GM13976 (cell line): ENCODE measurements at places on chromosomes 11 and 22.

DNA sequence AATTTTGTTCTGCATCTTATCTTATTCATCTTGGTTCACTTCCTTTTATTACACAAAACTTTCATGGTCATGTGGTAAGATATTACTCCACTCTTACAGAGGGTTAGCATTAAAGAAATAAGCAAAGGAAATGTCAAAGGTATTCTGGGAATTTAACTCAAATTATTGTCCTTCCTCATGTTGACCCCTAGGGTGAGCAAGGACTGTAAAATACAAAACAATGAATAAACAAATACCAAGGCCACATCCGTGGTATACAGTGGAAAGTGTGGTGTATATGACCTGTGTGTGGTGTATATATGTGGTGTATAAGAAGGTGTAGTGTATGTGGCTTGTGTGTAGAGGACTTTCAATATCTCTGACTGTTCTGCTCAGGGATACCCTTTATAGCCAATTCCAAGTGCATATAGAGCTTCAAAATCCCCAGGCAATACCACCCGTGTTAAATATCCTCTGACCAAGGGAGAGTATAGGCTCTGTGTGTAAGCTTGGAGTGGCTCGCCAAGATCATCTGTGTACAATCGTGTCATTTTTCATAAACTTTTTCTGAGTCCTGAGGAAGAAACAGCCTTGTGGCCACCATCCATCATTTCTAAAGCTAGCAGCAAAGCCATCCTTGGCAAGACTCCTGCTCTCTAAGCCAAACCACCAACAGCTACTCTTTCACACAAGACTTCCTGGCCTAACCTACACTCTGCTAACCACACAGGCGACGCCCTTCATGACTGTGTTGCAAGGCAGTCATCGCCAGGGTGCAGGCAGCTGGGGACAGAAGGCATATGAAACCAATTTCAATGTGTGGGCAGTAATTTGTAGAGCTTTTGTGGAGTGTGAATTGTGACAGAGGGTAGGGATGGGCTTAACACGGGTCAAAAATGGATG lies 548.0 kb downstream of the ETS1 start:
- DNase-seq, result no peak

GRCh38 chr11:131064373-131064991 lies 148.2 kb upstream of the SNX19 start:
- peak; percentile 69 for DNase-seq

DNA sequence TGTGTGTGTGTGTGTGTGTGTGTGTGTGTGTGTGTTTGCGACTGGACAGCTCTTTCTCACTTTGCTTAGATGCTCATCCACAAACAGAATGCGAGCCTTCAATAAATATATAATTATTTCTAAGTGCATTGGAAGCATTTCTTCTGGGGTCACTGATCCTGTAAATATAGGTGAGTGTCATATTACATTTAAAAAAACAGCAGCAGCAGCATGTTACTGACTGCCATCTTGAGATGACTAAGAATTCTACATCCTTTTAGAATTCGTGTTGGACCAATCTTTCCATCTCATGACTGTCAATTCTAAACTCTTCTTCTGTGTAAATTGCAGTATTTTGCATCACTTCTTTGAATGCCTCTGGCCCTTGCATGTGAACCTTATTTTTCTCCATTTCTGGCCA lies 238.0 kb upstream of the DDI1 start:
- no peak for DNase-seq

DNA sequence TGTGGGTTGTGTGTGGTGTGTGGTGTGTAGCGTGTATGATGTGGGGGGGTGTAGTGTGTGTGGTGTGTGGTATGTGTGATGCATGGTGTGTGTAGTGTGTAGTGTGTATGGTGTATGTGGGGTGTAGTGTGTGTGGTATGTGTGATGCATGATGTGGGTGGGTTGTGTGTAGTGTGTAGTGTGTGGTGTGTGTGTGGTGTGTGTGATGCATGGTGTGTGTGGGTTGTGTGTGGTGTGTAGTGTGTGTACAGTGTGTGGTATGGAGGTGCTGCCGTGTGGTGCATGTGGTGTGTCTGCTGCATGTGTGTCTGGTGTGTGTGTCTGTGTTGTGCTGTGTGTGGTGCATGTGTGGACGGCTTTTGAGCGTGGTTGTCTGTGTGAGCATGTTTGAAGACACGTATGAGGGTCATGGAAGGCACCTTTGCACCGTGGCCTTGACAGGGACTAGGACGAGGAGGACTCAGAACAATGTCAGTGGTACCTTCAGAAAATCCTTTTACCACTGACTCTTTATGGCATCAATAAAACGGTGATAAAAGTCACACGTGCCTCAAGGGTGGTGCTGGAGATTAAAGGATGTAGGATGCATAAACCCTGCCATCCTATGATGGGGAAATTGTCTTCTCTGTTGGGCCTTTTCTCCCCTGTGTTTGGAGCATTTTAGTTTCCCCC lies 328.7 kb upstream of the B3GAT1 start:
- no peak for DNase-seq

DNA sequence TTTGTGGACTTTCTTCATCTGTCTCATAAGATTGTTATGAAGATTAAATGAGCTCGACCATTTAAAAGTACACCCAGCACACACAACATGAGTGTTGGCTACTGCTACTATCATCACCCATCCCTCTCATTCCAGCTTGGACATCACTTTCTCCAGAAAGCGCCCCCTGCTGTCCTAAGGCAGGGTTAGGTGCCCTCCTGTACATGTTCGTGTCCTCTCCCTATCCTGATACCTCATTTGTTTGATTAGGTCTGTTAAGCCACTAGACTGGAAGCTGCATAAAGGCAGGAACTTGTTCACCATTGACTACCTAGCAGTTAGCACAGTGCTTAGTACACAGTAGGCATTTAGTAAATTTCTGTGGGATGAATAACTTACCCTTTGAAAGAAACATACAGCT lies 85.5 kb downstream of the ENTHD1 start:
- no peak for DNase-seq

DNA sequence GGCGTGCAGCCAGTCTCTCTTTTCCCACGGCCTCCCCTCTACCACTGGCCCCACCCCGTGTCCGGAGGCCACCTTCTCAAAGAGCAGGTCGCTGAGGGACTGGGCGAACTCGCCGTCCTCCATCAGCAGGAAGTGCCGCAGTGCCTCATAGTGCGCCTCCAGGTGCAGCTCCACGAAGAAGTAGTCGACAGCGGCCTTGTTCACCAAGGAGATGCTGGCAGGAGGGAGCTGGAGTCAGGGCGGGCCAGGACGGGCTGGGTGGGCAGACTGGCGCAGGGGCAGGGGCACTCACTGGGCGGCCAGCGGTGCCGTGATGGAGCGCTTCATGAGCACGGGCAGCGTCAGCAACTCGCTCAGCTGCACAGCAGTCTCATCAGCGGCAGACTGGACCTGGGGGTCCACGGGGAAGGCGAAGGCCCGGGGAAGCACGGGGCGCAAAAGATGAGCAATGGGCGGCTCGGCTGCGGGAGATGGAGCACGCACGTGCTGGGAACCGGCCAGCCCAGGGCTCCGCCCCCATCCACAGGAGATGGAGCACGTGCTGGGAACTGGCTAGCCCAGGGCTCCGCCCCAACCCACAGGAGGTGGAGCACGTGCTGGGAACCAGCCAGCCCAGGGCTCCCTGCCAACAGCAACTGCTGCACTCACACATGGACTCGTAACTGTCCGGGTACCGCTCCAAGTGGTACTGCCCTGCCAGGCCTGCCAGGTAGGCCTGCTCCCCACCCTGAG lies 18.4 kb downstream of the SELENOO start:
- DNase-seq, result no peak

GRCh38 chr11:61551634-61552033 lies 29.2 kb downstream of the SYT7 start:
- DNase-seq, result no peak

- DNase-seq, result no peak
Measured at GRCh38 chr11:20881328-20882079, 212.1 kb downstream of the NELL1 start.

DNA sequence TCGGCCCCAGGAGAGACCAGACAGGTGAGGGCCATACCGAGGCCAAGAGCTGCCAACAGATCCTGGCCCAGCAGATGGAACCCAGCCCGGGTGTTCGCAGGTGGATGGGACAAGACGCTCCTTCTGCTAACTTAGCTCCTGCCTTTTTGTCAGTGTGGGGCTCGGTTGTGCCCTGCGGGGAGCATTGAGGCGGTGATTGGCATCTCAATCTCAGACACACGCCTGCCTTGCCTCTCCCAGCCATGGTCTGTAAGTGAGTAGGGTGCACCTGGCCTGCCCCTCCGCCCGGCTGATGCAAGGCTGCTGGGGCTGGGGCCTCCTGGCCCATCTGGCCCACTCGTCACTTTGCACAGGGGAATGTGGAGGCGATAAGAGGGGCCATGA lies 350.1 kb downstream of the TBC1D22A start:
- DNase-seq, result no peak

DNA sequence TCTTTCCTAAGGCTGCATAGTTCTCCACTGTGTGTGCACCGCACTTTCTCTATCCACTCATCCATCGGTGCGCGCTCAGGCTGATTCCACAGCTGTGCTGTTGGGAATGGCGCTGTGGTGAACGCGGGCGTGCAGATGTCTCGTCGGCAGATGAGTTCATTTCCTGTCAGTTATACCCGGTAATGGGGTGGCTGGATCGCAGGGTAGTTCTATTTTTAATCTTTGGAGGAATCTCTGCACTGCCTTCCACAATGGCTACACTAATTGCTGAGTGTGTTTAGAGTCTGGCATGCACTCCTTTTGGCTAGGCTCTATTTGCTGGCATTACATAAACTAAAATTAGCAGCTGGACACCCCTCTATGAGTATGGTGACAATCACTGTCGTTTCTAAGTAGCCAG lies 27.9 kb upstream of the KRTAP5-7 start:
- no peak for DNase-seq

DNA sequence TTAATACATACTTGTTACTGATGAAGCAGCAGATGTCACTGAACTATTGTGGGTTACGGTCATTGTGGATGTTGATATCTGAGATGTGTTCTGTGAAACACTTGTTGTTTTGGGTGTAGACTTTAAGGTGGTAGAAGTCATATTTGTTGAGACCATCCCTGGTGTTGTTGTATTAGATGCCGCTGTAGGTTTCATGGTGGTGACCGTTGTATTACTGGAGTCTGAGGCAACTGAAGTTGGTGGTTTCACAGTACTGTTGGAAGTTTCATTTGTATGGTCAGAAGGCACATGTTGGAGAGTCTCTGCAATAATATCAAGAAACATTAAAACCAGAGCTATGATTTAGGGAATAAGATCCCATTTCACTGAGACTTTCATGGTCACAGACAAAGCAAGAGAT lies 50.7 kb downstream of the TMEM123 start:
- DNase-seq, result no peak

DNA sequence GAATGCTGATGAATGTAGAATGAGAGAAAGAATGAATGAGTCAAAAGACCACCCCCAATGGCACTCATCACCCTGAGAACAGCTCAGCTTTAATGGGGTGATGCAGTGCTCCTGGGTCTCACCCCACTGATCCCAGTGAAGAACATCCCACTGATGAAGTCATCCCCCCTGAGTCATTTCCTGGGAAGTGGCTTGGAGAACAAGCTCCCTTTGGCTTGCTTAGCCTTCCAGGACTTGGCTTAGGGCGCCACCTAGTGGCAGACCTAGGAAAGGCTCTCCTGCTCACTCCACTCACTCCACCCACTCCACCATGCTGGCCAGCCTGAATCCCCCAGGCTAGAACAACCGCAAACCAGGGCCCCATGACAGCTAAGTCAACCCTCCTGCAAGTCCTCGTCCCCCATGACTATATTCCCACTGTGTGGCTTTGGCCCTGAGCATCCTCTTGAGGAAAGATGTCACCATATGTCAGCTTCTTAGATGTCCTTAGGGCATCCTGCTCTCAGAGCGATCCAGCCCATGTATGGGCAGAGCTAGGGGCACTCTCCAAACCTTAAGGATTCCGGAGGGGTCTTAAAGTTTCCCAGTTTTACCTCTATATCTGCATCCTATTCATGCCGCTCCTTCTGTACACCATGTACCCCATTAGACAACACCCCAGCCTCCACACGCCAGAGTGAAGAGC lies 17.8 kb upstream of the TMPRSS13 start:
- peak; percentile 78 for DNase-seq

- DNase-seq, result no peak
Measured at GRCh38 chr11:108958368-108959104, 293.7 kb downstream of the DDX10 start.

DNA sequence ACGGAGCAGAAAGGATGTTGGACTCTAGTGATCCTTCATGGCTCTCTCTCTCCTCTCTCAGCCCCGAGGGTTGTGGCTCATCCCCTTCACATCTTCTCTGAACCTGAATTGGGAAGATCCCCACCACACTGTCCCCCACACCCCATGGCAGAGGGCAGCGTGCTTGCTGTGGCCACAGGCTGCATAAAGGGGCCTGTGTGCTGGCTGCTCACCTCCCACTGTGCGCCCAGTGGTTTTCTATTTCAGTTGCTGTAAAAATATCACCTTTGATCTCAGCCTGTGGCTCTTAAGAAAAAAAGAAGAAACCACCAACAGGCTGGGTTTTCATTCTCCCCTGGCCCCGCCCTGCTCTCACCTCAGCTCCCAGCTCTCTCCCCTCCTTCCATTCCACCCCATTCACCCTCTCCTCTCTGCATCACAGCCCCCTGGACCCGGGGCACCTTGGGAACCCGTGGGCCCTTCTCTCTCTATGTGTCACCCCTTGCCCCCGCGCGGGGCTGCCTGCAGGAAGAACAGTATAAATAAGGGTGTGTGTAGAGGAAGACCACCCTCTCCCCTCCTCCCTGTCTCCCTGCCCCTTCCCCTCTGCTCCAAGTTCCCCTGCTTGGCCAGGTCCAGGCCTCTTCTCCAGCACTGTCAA lies 25.8 kb upstream of the WNT11 start:
- DNase-seq, result peak; percentile 83
